Esophagus squamous epithelium (tissue), 5 donors: ENCODE measurements at places on chromosomes 6 and 20.

DNA sequence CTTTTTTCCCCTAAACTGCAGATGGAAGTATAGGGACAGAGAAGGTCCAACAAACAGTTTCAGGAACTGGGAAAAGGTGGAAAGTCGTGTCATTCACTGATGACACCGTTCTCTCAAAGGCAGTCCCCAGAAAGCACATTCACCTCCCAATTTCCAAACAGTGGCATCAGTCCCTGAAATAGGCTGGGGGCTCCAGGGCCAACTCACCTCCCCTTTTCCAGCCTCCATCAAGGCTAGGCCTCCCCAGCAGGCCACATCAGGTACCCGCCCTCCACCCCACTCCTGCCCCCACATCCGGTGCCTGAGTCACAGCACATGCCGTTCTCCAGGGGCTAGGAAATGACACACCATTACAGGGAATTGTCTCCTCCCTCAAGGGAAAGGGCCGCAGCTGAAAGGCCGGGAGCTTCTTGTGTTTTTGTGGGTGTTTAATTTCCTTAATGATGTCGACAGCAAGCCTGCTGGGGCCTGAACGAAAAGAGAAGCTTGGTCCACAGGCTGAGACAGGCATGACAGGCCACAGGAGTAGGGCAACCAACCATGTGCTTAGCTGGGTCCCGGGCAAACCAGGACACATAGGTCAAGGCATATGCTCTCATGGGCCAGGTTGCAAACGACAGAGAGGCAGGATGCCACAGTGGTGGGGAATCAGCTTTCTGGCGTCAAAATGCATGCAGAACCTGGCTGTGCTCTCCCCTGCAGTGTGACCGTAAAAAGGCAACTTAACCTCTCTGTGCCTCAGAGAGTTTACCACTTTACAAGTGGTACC is 39.2 kb downstream of the ZMYND8 start:
- peak; percentile 18 for DNase-seq

DNA sequence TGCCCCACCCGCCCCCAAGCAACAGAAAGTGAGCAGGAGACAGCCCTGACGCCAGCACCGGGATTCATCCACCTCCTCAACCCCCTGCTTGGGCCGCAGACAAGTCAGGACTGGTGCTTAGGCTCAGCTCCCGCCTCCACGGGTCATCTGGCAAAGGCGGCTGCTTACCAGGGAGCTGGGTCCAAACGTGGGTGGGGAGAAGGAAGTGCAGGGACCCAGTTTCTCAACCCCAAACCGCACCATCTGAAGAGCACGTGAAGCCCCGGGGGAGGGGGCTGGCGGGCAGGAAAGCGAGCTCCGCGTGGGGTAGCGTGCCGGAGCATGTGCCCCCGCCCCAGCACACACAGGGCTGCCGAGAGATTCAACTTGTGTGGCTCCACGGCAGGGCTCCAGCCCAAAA is 87.2 kb downstream of the BMP7 start:
- DNase-seq: no peak

- DNase-seq: no peak
These were observed 149.1 kb downstream of the SASH1 start for GRCh38 chr6:148491638-148492251.

DNA sequence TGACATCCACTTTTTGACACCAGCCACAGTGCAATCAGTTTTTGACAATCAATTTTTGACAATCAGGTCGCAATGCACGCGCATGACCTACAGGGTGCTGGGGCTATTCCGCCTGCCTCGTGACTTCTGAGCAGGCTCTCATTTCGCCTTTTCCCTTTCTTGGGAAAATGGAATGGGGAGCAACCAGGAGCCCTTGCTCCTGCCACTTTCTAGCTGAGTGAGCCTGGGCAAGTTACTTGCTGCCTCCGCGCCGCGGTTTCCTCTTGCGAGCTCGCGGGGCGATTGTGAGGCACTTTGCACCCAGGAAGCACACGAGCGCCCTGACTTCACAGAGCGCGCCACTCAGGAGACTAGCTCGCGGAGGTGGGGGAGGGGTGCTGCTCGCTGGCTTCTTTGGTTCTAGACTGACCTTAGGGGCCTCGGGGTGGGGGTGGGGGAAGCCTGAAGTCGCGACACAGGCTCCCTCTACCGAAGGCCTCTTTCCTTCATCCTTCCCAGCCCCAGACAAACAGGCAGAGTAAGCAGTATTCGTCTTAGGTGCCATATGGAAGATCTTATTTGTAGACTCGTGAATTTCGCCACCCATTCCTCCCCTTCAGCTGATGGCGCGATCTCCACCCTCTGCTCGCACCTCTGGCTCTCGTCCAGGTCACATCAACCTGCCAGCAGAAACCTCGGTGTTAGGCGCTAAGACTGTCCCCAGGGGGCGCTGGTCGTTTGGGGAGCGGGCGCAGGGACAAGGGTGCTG is 4.6 kb downstream of the TP53TG5 start:
- no peak for DNase-seq

DNA sequence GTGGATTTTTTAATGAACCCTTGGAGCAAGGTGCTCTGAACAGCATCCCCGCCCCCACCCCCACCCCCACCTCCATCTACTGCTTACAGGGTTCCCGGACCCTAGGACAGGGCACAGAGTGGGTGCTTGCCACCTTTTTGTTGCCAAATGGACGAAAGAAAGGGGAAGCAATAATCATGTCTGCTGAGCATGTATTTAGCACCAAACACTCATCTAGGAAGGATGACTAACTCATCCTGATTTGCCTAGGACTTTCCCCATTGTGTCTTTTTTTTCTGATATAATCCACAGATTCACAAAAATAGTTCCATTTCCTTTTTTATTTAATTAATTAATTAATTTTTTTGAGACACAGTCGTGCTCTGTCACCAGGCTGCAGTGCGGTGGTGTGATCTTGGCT is 1.2 kb upstream of the PLTP start:
- no peak for DNase-seq
